ENCODE measurements at places on chromosomes 11 and 22.

- no peak for DNase-seq
Measured at GRCh38 chr11:45580399-45580798, 85.0 kb downstream of the CHST1 start.

GRCh38 chr22:31891366-31892079 lies 52.8 kb upstream of the YWHAH start:
- DNase-seq: no peak

DNA sequence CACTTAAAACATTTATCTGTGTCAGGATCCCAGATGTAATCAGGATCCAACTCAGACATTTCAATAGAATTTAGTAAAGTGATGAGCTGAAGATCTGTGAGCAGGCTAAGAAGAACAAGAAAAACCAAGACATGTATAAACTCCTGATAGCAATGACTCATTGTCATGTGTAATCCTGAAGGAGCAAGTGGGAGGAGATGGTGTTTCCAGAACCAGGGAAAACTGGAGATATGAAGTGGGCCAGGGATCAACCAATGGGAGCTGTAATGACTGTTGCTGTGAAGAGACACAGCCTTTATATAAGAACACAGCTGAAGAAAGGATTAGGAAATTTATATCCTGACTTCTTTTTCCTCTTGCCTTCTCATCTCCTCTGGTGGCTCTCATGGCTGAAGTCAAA lies 682.5 kb upstream of the ARHGAP42 start:
- DNase-seq: no peak

- DNase-seq: no peak
Measured at GRCh38 chr22:47285981-47286380, 523.5 kb downstream of the TBC1D22A start.

- no peak for DNase-seq
Measured at GRCh38 chr11:111531687-111532364, 8.7 kb upstream of the LAYN start.

DNA sequence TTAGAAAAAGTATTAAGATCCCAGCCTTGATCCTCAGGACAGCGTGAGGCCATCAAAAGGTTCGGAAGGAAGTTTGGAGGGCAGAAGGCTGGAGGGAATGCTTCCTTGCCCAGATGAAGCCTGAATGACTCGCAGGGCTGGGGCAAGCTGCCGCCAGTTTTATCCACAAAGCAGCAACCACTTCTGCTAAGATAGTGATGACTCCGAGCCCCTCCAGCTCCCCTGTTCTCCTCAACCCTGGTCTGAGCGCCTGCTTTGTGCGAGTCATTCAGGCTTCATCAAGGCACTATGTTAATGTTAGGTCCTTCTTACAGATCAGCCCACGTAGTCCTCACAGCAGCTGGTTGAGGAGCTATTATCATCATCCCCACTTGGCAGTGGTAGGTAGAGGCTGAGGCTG lies 158.8 kb downstream of the COMMD9 start:
- no peak for DNase-seq

DNA sequence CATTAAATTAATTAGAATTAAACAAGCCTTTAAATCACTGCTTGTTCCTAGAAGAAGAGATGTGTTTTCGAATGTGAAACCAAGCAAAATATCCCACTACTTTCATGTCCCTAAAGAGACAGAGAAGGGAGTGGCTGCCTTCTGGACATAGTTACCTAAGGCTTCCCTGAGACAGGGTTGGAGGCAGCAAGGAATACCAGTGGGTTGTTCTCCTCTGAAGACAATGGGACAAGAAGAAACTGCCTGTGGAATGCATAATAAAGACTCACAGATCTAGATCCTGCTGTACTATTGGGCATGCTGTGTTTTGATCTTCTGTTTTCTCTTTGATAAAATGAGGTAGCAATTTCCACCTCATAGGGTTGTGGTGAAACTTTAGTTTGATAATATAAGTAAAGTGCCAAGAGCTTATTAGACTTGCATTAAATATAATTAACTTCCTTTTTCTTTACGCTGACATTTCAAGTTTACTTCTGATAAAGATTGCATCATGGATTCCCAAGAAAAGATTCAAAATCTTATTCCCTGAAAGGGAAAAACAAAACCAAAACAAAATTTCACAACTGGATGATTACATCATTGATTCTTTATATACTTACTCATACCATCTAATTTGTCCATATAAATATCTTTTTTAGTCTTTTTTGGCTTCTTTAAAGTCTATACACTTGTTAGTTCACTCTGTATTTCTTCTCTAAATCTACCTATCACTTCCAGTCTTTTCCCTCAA lies 621.3 kb downstream of the ETS1 start:
- DNase-seq: no peak

- no peak for DNase-seq
Measured at GRCh38 chr11:96254087-96254486, 88.9 kb downstream of the MAML2 start.

- no peak for DNase-seq
Measured at GRCh38 chr11:94550513-94550912, 6.8 kb downstream of the FUT4 start.

- no peak for DNase-seq
Measured at GRCh38 chr11:33445761-33446161, 188.6 kb downstream of the HIPK3 start.
